ENCODE measurements at places on chromosomes 5 and 9.

DNA sequence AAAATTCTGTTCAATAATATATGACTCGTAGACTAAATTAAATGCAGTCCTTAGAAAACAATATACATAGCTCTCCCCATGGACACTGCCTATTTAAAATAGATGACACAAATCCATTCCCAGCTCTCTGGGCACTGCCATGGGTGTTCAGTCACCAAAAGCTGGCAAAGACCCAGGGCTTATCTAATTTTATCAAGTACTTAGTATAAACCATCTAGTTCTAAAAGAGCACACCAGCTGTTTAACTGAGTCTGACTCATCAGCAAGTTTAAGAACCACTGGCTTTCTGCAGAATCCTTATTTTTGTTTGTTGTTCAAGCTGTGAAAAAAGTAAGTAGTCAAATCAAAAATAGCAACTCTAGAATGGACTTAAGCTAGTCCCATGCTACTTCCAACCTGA lies 107.6 kb downstream of the PLPP1 start:
- no peak for DNase-seq

DNA sequence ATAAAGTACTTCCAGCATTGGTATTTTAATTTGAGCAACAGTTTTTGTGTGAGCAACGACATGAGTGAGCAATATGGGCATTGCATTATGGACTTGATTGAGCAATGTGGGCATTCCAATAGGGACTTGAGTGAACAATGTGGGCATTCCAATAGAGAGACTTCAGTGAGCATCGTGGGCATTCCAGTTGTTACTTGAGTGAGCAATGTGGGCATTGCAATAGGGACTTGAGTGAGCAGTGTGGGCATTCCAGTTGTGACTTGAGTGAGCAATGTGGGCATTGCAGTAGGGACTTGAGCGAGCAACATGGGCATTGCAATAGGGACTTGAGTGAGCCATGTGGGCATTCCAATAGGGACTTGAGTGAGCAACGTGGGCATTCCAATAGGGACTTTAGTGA lies 52.2 kb downstream of the ZCCHC7 start:
- no peak for DNase-seq

GRCh38 chr5:15079566-15079965 lies 208.0 kb upstream of the ANKH start:
- no peak for DNase-seq

DNA sequence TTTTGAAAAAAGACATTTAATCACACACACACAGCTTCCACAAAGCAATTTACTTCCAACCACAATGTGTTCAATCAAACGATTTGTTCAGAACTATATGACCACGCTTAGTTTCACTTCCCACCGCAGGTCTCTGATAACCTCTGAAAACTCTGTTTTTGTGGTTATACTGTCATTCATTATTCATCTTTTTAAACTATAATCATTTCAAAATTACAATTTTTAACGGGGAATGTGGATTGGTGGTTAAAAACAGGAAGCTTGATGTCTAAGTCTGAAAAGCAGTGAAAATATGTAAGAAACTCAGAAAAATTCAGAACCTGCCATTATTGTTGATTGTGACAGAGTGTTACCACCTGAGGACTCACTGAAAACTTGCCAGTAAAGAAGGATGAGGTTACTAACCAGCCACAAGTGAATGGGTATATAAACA lies 12.7 kb upstream of the TMEM174 start:
- DNase-seq, result no peak

DNA sequence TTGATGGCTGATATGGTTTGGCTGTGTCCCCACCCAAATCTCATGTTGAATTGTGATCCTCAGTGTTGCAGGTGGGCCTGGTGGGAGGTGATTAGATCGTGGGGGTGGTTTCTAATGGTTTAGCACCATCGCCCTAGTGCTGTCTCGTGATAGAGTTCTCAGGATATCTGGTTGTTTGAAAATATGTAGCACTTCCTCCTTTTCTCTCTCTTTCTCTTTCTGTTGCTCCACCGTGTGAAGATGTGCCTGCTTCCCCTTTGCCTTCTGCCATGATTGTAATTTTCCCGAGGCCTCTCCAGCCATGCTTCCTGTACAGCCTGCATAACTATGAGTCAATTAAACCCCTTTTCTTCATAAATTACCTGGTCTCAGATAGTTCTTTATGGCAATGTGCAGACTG lies 111.6 kb downstream of the SREK1 start:
- DNase-seq, result no peak

All from NCI-H1436 (cell line).